A549 treated with CpdA at 1 μM for 4 hours (cell line): ENCODE measurements at places on chromosomes 3 and 15. TPM values are rescaled to one million over a fixed set of nuclear protein-coding genes. Genes with fewer than 3 reads are reported as not detected.

CHRNA3 gene
- total RNA-seq, result 0.42 to 1.0 TPM (median 0.52 TPM) in 5 replicates

TRIM42 gene
- total RNA-seq, result not detected in 5 replicates

GCNT3 gene
- total RNA-seq, result 149 to 187 TPM (median 170 TPM) in 5 replicates

ACKR4 gene
- total RNA-seq, result not detected in 5 replicates

SAXO2 gene
- total RNA-seq, result 1.6 to 3.6 TPM (median 3.1 TPM) in 5 replicates

SH3GL3 gene
- total RNA-seq, result 0.50 to 0.96 TPM (median 0.76 TPM) in 5 replicates

CATSPER2 gene
- 0.40 to 3.4 TPM (median 0.84 TPM) in 5 replicates for total RNA-seq

ROBO2 gene
- not detected in 5 replicates for total RNA-seq

GOLGA6A gene
- 0.07 to 0.14 TPM (median 0.11 TPM) in 4 of 5 replicates, not detected in the other for total RNA-seq

RLBP1 gene
- total RNA-seq, result not detected in 5 replicates

SLC24A1 gene
- total RNA-seq, result 2.2 to 5.1 TPM (median 4.0 TPM) in 5 replicates

RARB gene
- total RNA-seq, result 7.8 to 15.4 TPM (median 11.3 TPM) in 5 replicates

P2RY12 gene
- not detected in 5 replicates for total RNA-seq

PRRT3 gene
- total RNA-seq, result 0.72 to 1.5 TPM (median 1.4 TPM) in 5 replicates

TIGIT gene
- total RNA-seq, result not detected in 5 replicates
